ENCODE measurements at places on chromosomes 7 and 10.

DNA sequence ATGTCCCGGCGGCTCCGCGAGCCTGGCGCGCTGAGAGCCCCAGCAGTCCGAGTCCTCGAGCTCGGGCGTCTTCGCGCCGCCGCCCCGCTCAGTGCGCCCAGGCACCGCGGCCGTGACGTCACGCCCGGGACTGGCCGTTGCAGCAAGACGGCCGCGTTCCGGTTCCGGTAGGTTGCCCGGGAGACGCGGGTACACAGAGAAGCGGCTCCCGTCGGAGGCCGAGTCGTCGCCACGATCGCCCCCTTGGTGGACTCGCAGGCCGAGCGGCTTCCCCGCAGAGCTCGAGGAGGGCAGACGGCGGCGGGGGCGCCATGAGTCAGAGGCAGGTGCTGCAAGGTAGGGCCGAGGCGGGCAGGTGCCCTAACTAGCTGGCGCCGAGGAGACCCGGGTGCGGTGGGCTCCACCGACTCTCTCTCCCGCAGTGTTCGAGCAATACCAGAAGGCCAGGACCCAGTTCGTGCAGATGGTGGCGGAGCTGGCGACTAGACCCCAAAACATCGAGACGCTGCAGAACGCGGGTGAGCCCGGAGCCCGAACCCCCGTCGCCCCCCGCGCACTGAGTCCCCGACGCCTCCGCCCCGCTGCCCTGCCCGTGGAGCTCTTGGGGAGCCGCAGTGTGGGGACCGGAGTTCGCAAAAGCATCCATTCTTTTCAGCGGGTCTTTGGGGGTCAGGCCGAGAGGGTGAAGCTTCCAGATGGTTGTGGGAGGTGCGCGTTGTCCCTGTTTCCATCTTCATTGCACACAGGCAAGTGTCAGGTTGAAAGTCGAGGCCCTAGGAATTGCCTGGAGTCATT, at the start of gene SPAG6:
Gene SPAG6 (plus strand): TSS at position 196 of the 795 bp plus-strand sequence. CDS start 116 bp downstream, at position 312.
- no peak for DNase-seq

GRCh38 chr7:53001221-53001620, 34.2 kb upstream of the POM121L12 start:
- DNase-seq: no peak

DNA sequence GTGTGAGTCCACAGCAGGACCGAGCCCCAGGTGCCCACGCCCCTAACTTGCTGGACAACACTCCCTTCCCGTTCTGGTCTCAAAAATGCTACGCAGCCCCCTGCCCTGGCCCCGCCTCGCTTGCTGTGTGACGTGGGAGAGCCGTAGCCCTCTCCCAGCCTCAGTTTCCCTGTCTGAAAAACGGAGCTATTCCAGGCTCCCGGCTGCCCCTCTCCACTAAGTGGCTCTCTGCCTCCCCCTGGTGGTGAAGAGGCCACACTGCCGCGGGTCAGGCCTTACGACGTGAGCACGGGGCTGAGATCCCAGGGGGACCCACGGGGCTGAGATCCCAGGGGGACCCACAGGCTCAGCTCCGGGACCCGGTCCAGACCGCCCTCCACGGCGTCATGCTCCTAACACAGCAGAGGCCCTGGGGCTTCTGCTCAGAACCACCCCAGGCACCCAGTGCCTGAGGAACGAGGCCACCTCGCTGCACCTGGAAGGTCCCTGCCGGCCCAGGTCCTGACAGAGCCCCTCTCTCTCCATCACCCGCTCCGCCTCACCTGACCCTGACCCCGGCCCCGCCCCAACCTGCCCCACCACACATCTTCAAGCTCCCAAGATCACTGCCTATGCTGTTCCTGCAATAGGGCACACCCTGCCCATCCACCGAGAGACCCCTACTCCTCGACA, 26.7 kb downstream of the MICALL2 start:
- peak; percentile 66 for DNase-seq

- DNase-seq: no peak
Observed at GRCh38 chr10:6059506-6059905, 2.7 kb downstream of the IL2RA start.

DNA sequence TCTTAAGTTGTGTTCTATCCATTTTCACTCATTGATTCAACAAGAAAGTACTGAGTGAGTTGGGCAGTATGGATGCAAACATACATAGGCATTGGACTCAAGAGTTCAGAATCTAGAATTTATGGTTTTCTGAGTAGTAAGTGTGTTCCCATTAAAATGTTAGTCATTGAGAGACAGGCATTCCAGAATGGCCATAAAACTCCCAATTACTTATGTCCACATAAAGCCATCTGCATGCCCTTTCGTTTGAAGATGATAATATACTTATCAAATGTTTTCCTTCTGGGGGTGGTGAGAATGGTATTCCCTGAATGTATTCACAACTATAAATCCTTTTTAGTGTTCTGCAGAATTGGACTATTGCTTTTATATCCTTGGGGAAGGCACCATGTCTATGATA, 131.6 kb downstream of the CD36 start:
- DNase-seq: no peak

DNA sequence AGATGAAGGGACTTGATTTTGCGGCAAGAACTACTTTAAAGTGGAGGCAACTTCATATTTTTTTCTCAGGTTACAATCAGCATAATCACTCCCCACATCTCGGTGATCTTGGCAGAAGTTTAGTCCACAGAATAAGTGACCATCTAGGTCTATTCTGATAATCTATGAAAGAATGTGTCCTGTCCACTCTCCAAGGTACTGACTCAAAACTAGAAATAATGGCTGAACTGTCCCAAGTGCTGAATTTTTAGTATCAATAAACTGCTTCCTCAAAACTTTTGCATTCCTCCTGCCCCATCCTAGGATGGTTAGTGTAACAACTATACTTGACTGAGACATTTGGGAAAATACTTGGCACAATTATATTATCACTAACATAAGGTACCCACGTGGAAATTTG, 10.9 kb upstream of the CHRM2 start:
- peak; percentile 43 for DNase-seq

- DNase-seq: no peak
Observed at GRCh38 chr10:98272656-98273055, 4.7 kb upstream of the LOXL4 start.

DNA sequence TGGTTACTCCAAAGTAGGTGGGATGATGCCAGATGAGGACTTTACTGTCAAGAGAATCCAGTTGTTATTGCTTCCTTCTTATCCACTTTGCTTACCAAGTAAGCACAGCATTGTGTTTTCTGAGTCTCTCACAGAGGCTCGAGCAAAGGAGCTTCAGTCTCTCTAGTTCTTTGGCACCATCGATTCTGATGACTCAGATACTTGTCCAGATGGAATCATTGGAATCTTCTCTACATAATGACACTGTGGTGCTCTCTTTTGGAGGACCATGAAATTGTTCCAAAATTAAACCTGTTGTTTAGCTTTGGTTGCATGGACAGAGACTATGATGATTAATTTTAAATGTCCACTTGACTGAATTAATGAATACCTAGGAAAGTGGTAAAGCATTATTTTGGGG, 132.6 kb downstream of the NXPH1 start:
- no peak for DNase-seq

- no peak for DNase-seq
Observed at GRCh38 chr10:130203626-130204025, 67.4 kb downstream of the GLRX3 start.

- DNase-seq: no peak
Observed at GRCh38 chr10:29535012-29535777, 99.6 kb downstream of the SVIL start.

GRCh38 chr7:154861589-154861988, 141.3 kb downstream of the PAXIP1 start:
- no peak for DNase-seq

GRCh38 chr10:65518379-65518778, 1407.5 kb upstream of the LRRTM3 start:
- no peak for DNase-seq

DNA sequence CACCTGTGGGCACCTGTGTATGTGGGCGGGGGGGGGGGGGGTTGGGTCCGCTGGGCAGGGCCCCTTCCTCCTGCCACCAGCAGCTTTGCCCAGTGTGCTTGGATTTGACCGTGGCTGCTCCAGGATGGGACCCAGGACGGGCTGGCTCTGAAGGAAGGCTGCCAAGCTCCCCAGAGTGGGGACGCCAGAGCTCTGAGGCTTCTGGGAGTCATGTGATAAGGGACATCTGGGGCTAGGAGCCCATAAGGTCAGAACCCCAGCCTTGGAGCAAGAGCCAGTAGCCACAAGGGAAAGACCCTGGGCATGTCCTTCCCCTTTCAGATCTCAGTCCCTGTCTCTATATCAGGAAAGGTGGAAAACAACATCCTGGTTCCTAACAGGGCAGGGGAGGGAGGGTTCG, 21.8 kb upstream of the AMZ1 start:
- DNase-seq: no peak

DNA sequence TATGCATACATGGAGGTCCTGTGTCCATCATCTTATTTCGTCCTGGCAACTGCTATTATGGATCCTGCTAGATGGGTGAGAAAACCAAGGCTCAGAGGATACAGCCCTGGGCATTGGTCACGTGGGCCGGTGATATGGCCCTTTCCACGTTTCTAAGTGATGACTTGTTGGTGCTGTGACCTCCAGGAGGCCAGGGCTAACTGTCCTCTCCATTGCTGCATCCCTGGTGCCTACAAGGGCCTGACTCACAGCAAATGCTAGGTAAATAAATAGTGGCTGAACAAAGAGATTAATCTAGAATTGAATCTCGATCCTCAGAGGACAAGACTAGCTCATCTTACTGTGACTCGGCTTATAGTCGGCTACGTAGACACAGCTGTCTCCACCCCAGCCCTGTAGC, 78.6 kb downstream of the FAM53B start:
- DNase-seq: no peak

- DNase-seq: no peak
Observed at GRCh38 chr7:74405191-74405898, 48.4 kb upstream of the GTF2IRD1 start.

GRCh38 chr7:44849885-44850544, 2.1 kb upstream of the H2AZ2 start:
- no peak for DNase-seq

DNA sequence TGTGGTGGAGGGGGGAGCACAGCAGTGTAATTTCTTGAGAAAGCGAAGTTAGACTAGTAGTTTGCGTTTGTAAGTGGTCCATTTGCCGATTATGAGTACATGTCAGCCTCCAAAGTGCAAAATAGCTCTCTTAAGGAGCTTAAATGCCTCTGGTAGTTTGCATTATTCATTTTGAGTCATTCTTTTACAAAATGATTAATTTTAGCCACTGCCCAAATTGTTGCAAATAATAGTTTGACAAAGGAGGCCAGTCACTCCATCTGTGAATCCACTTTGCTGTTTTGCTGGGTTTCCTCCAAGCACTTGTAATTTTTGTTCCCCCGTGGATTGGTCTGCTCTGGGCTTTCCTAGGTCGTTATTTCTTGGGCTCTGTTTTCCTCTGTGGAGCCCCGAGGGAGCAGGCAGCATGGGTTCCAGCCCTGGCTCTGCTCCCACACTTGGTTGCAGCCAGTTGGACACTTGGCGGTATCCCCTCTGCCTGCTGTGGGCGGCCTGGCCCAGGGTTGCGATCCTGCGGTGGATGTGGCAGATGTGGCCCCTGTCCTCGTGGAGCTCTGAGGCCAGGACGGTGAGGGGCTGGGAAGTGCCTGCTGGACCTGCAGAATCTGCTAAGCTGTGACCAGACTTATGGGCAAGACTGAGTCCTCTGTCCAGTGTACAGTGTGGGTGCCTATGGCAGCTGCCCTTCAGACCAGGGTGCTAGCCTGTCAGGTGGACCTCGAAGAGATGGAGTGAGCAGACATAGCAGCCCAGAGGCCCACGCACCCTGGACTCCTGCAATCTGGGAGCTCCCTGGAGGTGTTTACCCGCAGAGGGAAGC, 129.1 kb upstream of the BTBD16 start:
- peak; percentile 36 for DNase-seq

- peak; percentile 40 for DNase-seq
Observed at GRCh38 chr7:134546955-134547354, 2.0 kb upstream of the AKR1B15 start.

DNA sequence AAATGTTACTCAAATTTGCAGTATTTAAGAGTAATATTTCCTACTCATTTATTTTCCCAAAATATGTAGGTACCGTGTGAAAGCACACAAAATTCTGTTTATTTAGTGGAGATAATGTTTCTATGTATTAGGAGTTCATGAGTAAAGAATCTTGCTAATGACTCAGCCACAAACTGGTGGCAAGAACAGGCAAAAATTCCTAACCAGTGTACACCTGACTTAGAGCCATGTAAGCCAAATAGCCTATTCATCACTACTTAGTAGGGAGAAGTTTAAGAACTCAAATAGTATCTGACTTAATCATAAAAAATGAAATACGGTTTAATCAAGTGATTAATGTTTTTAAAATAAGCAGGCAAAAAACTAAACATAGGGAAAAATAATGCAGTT, 169.0 kb downstream of the SRPK2 start:
- peak; percentile 71 for DNase-seq

GRCh38 chr7:44067064-44067951, 1.9 kb upstream of the PGAM2 start:
- DNase-seq: no peak

GRCh38 chr7:107152011-107152410, 16.8 kb upstream of the HBP1 start:
- DNase-seq: peak; percentile 48

- peak; percentile 35 for DNase-seq
Observed at GRCh38 chr7:3695602-3696001, 394.6 kb downstream of the SDK1 start.

GRCh38 chr7:151081170-151082101, 827 bp upstream of the FASTK start:
- DNase-seq: peak; percentile 42

DNA sequence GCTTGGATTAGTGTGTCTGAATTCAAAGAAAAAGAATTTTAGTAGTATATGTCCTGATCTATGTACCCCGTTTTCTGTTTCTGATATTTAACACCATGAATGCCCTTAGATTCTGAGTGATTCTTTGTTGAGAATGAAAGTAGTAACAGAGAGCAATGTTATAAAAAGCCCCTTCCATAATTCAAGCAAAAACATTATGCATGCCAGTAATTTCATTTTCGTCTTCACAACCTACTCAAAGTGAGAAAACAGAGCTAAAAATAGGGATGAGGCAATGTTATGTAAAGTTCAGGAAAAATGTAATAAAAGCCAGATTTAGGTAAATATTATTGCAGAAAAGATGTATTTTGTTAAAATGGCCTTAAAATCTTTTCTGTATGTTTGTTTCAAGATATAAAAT, 28.1 kb downstream of the PTPRZ1 start:
- DNase-seq: no peak
